SW480 (cell line): ENCODE measurements at places on chromosomes 1 and 21.
A peak's percentile ranks its signal among the peaks of the same experiment; 100 is the strongest.

- no peak for DNase-seq
These were observed 16.2 kb downstream of the RIIAD1 start for GRCh38 chr1:151737479-151737878.

GRCh38 chr1:223052462-223052861 is 90.6 kb downstream of the TLR5 start:
- DNase-seq = no peak

DNA sequence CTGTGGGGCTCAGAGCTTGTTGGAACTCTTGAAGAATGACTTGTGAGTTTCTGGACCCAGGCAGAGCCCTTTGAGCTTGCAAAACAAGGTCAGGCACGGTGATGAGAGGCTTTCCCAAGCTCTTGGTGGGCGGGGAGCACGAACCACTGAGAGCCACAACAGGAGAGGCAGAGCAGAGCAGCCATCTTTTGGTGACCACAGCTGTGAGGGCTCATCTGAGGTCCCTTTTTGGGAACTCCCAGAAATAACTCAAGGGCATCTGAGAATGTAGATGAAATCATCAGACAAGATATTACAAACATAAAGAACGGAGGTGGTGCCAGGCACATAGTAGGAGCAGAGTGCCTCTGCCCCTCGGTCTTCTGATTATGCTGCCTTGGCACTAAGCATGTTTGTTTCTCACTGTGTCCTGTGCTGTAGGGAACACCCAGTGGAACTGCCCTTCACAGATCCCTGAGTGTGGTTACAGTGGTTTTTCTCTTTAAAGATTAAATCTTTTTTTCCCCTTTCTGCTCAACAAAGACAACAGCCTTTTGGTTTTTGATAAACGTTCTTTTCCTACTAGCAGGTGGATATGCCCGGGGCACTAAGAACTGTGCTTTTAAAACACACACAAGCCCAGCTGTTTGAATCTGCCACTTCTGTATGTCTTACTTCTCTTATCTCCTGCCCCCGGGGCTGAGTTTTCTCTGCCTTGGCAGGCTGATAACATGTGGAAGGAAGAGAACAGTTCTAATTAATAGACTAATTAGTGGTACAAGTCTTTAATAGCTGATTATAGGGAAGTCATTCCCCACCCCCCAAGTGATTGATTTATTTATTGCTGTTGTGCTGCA is 37.7 kb downstream of the CD34 start:
- DNase-seq = peak; percentile 29

DNA sequence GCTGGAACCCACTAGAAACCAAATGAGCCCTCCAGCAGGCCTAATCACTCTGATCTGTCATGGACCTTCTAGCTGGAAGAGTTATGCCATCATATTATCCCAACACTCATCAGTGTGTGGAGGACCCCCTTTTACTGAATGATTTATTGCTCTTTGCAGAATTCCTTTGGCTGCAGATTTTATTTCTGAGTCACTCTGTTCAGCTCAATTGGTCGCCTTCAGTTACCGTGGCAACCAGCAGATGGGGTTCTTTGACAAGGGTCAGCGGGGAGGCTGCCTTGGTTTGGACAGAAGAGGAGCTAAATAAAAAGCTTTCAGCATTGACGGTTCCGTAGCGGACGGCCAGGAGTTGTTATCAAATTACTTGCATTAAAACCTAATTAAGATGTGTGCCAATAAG is 220.1 kb downstream of the SDCCAG8 start:
- no peak for DNase-seq

- DNase-seq = no peak
These were observed 399 bp upstream of the PTPRC start for GRCh38 chr1:198638441-198638840.

- DNase-seq = no peak
These were observed 7.3 kb downstream of the ZMPSTE24 start for GRCh38 chr1:40265298-40265697.

DNA sequence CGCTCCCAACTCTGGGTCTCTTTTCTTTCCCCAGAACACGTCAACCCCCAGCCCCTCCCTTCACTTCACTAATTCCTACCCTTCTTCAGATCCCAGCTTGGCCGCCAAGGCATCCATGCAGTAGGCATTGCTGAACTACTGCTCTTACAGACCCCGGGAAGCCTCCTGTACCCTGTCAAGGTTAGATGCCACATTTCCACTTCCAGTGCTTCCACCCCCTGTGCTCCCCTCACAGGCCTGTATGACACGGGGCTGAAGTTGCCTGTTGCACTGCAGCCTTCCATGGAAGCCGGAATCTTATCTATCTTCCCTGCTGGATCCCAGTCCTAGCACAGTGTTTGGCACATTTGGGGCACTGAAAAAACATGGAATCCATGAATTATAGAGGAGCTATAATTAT is 99.0 kb upstream of the SOD1 start:
- no peak for DNase-seq

DNA sequence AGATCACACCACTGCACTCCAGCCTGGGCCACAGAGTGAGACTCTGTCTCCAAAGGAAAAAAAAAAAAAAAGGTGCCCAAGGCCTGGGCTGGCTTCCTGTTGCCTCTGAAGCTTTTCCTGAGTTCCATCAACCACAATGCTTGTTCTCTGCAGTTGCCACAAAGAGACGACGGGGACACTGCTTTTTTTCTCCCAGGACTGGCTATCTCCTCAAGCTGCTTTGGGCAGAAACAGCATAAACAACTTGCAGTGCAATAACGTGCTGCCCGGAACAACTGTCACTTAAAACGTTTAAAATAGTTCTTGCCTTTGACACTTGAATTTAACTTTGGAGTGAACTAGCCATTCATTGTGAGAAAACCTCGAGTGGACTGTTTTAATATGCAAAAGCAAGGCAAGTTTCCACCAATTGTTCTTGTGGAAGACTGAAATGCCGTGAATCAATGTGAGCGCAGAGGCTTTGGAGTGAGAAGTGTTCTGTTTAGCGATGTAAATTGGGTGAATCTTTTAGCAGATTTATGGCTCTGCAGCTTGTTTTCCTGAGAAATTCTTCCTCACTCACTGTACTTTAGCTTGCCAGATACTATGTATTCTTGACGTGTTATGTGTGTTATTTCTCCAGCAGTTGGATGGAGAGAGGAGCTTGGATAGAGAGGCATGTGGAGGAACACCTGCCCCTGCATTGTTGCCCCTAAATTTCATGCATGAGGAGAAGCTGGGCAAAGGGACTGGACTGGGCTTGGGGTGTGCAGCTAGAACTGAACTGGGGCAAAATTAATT is 188.1 kb upstream of the KIAA0040 start:
- DNase-seq = no peak

DNA sequence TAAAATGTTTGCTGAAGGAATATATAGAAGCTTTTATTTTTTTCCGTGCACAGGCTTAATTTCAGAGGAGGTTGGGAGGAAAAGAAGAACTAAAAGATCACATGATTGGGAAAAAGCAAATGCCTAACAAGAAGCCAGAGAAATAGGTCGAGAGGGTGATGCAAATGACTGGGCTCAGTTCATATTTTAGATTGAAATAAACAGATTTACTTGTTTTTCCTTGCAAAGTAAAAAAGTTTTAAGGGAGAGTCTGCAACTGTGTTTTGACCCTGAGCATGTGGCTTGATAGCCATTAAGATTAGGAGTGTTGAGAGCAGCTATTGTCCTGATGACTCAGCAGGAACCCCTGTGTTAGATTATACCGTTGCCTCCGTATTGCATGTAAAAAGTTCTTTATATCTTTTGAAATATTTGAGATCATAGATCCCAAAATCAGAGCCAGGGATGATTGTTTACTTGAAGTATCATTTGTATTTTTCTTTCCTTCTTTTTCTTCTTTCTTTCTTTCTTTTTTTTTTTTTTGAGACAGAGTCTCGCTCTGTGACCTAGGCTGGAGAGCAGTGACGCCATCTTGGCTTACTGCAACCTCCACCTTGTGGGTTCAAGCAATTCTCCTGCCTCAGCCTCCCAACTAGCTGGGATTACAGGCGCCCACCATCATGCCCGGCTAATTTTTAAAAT is 20.2 kb downstream of the CLIC4 start:
- no peak for DNase-seq

- peak; percentile 85 for DNase-seq
These were observed 96.6 kb upstream of the TNR start for GRCh38 chr1:175839779-175840669.

- DNase-seq = peak; percentile 56
These were observed 157.3 kb upstream of the RUNX1 start for GRCh38 chr21:35206141-35207125.

GRCh38 chr1:209435654-209436566 is 147.6 kb upstream of the CAMK1G start:
- peak; percentile 68 for DNase-seq

- peak; percentile 51 for DNase-seq
These were observed 65.4 kb downstream of the RUNX1 start for GRCh38 chr21:34983680-34984086.

DNA sequence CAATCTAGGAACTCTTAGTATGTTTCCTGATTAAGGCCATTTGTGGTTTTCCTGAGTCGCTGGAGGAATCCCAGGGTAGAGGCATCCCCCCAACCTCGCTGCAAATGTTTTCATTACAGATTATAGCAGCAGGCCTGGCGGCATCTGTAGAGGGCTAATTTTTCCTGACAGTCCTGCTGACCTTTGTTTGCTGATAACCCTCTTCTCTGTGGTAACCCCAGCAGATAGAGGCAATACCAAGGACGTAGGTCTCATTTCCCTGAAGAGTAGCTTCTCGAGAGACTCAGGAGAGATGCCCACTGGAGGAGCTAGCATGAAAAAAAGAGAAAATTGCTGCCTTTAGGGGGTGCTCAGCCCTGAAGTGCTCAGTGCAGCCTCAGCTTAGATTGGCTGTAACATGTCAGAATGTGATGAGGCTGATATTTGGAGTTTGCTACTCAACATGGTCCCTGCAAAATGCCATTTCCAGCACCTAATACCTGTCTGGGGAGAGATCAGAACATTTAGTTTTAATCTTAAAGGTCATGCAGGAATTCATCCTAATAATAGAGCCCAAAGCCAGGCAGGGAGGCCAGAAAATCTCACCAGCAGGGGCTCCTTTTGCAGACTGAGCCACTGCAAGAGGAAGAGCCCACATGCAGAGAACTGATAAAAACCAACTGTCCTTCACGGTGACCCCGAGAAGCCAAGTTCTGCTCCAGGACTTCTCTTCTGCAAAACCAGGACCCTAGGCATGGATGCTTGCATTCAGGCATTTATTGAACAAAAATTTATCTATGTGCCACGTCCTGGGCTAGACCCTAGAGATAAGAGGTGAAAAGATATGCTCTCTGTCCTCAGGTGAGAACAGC is 184.5 kb downstream of the KAZN start:
- no peak for DNase-seq

DNA sequence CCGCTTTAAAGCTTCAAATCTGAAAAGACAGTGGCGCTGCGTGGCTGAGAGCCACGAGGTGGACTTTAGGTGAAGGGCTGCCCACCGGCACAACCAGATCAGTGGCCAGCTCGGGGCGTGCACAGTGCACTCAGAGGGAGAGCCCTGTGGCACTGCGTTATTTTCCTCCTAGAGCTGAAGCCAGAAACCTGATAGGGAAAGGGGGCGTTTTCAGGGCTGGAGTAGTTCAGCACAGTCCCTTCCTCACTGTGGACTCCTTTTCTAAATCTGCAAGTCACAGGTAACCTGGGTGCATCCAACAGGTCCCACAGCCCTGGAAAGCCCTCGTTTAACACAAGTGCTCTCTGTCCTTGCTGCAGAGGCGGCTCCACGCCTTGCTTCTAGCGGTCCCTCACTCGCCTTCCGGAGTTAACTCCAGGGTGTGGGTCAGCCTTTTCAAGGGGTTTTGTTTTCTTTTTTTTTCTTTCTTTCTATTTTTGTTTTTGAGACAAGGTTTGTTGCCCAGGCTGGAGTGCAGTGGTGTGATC is 81.2 kb downstream of the GALNT2 start:
- no peak for DNase-seq

- DNase-seq = no peak
These were observed 12.9 kb upstream of the TNN start for GRCh38 chr1:175054736-175055135.

- no peak for DNase-seq
These were observed 142.1 kb downstream of the NEGR1 start for GRCh38 chr1:72140222-72140621.

- DNase-seq = peak; percentile 56
These were observed 89.6 kb downstream of the PKN2 start for GRCh38 chr1:88773540-88774150.

DNA sequence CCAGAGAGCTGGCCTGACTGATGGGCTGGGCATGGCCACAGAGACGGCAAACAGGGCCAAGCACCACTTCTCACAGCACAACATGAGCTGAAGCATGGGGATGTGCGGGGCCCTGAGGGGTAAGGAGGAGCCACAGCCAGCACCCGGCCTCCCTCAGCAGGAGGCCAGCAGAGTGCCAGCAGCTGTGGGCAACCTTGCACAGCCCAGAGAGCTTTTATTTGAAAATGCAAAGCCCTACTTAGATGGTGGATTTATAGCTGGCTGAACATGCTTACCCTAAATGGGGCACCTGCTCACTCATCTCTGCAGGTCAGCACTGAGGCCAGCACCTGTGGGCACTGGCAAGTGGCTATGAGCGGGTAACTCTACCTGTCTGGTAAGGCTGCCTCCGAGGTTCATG is 44.1 kb downstream of the SLC66A1 start:
- no peak for DNase-seq

- no peak for DNase-seq
These were observed 272.9 kb upstream of the TMEM51 start for GRCh38 chr1:14880456-14881316.

DNA sequence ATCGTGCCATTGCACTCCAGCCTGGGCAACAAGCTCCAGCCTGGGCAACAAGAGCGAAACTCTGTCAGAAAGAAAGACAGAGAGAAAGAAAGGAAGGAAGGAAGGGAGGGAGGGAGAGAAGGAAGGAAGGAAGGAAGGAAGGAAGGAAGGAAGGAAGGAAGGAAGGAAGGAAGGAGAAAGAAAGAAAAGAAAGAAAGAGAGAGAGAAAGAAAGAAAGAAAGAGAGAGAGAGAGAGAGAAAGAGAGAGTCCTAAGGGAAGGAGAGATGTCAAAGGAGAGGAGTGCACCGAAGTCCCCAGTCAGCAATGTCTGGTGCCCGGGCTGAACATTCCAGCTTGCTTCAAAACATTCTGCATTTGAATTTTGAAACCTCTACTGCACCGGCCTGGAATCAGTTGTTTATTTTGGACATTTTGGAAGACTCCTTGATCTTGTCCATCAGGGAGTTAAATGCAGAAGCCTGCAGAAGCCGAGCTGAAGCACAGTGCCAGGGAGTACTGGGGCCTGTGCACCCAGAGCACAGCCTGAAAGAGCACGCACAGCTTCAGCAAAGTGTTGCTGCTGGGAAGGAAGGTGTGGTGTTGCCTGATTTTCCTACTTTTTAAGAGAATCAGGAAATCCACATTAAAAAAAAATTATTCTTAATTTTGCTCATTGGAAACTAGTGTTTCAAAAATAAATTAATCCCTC is 3.7 kb upstream of the IGSF3 start:
- DNase-seq = no peak

DNA sequence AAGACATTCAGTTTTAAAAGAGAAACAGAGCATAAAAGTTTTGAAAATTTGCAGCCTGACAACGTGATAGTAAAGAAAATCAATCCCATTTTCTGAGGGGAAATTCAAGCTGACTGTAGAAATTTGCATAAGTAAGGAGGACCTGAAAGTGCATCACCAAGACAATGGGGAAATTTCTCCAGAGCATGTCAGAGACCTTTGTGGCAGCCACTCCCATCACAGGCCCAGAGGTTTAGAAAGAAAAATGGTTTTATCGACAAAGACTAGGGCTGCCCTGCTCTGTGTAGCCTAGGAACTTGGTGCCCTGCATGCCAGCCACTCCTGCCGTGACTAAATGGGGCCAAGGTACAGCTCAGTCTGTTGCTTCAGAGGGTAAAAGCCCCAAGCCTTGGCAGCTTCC is 1640.2 kb upstream of the PRMT6 start:
- no peak for DNase-seq

GRCh38 chr1:185338719-185339622 is 21.9 kb upstream of the IVNS1ABP start:
- DNase-seq = no peak
